Karpas-422 (cell line): ENCODE measurements at places on chromosomes 2 and 18. TPM values are rescaled to one million over a fixed set of nuclear protein-coding genes. Genes with fewer than 3 reads are reported as not detected.
A peak's percentile ranks its signal among the peaks of the same experiment; 100 is the strongest.

INPP5D gene
- total RNA-seq = 145 and 155 TPM in 2 replicates

GRCh38 chr2:175036582-175037018, 31.4 kb upstream of the CHN1 start:
- peak; percentile 78 for DNase-seq

FTCDNL1 gene
- total RNA-seq = 0.94 and 1.9 TPM in 2 replicates

TRIM43 gene
- not detected in 2 replicates for total RNA-seq

- no peak for DNase-seq
Measured at GRCh38 chr2:22491442-22491841, 893.5 kb upstream of the KLHL29 start.

NFATC1 gene
- 42.9 and 46.1 TPM in 2 replicates for total RNA-seq

DNA sequence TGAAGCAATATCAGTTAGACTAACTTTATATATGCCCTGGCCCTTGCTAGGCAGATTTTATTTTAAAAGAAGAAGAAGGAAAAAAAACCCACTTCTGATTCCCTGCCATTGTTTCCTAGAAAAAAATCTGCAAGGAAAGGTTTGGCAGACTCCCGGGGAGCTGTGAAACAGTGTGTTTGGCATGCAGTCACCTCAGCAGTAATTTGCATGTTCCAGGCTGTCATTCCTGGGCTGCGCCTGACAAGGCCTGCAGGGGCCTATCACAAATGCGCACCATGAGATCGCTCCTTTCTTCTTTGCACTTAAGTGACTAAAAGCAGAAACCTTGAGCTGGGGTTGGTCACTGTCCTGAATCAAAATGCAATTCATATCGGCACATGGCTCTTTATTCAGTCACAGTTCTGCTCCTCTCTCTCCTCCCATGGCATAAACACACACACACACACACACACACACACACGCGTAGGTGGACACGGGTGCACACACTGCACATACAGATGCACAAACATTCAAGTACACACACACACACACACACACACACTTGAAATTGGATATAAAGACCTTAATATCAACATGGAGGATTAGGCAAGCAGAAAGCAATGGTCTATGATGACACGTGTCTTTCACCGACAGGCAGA, 172.8 kb downstream of the MYT1L start:
- DNase-seq = no peak
